ENCODE measurements at places on chromosomes 5 and 9.

GRCh38 chr5:173069671-173070070 is 13.5 kb downstream of the CREBRF start:
- DNase-seq: no peak

DNA sequence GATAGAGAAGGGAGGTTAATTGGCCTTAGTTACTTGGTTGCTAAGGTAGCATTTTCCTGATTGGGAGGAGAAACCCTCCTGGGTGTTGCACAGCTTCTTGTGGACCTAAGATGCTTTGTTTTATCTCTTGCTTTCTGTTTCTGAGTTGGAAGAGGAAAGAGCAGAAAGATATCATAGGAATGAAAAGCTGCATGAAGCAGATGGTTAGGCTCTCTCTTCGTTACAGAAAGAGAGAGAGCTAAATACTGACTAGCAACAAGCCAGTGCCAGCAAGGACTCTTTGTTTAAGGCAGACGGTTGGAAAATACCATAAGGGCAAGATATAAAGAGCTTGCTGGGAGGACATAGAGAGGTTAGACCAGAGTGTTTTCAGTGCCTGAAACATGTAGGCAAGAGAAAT is 103.1 kb downstream of the ATG10 start:
- DNase-seq: no peak

- no peak for DNase-seq
These were observed 464.4 kb upstream of the TUSC1 start for GRCh38 chr9:26142631-26143030.

DNA sequence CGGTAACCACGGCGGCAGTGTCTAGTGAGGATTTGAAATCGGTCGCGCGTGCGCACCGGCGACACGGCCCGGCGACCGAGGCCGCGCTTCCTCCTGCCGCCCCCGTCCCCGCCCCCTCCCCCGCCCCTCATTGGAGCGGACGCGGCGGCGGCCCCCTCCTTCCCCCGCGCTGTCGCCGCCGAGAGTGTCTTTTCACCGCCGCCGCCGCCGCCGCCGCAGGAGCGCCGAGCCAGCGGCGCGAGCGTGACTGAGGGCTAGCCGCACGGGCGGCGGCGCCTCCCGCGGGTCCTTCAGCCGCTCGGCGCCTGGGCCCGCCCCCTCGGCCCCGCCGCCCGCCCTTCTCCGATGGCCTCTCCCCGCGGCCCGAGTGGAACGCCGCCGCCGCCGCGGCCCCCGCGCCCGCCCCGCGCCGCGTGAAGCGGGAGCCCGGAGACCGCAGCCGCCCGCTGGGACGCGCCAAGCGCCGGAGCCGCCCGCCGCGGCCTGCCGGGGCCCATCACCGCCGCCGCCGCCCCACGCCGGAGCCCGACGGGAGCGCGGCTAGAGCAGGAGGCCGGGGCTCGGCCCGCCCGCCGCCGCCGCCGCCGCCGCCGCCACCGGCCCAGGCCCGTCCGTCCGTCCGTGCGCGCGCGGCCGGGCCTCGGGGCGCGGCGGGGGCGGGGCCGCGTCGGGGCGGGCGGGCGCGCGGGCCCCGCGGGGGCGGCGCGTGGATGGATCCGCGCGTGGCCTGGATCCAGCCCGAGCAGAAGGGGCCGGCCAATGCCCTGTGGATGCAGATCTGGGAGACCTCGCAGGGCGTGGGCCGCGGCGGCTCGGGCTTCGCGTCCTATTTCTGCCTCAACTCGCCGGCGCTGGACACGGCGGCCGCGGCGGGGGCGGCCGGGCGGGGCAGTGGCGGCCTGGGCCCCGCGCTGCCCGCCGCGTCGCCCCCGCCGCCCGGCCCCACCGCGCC is at the start of gene TENT4A:
TENT4A (plus strand) TSS at position 159 of the 952 bp plus-strand sequence; CDS start at position 711, 552 bp downstream.
- no peak for DNase-seq

DNA sequence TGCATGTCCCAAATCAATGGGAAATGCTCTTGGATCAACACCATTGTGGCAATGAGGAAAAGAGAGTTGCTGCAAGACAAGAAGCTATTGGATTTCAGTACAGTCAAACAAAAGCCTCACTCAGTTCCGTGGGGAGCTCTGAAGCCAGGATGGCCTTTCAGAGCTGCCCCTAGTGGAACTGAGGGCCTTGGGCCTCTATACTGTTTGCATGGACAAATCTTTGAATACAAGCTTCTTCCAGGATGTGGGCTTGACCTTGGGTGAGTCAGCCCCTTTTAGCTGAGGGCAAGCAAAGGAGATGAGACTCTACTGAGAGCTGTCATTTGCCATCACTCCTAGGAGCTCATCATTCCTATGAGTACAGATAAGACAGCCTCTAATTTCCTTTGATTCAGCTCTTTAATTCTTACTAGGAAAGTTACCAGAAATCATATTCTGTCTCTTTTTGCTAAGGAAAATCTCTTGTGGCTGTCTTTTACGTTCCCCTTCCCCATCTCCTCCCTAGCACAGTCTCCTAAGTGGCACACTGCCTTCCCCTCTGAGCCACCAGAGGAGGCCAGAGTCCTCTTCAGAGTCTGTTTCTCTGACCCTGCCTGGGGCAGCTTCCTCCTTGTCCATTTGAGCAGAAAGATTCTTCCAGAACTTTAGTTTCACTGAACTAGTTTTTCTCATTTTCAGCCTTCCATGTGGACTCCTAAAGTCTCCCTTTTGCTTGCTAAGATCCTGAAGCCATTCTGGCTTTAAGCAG is 168.8 kb upstream of the POC5 start:
- DNase-seq: no peak

- DNase-seq: no peak
These were observed 62.2 kb downstream of the RNF38 start for GRCh38 chr9:36337865-36338264.

GRCh38 chr9:109875495-109876129 is 95.6 kb downstream of the PALM2AKAP2 start:
- no peak for DNase-seq

DNA sequence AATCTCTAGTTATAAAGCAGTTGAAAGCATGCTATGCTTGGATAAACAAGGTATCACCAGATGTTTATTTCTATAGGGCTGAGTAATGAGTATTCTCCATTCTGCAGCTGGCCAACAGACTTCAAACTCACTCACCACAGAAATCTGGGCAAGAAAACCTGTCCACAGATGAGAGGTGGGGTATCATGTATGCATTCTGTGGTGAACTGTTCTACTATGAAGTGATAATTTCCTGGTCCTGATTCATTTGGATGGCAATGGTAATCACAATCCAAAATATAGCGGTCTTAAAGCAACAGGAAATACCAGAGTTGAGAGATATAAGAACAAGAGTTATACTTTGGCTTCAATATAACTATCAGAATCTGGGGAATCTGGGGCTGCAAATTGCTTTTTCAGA is 65.9 kb upstream of the EFNA5 start:
- DNase-seq: no peak

DNA sequence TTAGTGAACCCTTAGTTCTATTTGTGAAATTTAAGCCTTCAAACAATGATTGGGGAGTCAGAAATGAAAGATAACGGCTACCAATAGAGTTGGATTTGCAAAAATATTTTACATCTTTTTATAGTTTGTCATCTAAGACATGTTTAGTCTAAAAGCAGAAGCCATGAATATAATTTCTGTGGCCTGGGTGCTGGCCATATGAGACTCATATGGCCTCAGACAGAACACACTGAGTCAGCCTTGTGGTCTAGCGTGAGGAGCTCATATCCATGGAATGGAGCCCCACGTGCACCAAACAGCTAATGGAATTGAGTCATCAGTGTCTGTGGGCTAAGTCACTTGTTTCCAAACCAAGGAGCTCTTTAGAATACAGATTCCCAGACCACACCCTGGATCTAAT is 240.7 kb upstream of the NREP start:
- DNase-seq: no peak

DNA sequence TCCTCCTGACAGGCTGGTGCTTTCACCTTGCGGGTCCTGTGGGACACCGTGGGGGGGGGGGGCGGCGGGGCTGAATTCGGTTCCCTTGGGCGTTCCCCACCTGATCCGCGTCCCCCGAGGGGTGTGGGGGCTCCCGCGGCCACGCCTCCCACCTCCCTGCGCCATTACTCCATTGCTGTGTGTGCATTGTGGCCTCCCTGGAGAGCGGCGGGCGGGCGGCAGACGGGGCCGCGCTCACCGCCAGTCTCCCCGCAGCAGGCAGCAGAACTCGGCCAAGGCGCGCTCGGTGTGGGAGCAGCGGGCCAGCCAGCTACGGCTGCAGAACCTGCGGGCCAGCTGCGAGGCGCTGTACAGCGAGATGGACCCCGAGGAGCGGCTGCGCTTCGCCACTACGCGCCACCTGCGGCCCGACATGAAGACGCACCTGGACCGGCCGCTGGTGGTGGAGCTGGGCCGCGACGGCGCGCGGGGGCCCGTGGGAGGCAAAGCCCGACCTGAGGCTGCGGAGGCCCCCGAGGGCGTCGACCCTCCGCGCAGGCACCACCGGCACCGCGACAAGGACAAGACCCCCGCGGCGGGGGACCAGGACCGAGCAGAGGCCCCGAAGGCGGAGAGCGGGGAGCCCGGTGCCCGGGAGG is 145.3 kb downstream of the CACNA1B start:
- no peak for DNase-seq

- DNase-seq: no peak
These were observed 52.9 kb downstream of the NIPBL start for GRCh38 chr5:36929438-36929837.

DNA sequence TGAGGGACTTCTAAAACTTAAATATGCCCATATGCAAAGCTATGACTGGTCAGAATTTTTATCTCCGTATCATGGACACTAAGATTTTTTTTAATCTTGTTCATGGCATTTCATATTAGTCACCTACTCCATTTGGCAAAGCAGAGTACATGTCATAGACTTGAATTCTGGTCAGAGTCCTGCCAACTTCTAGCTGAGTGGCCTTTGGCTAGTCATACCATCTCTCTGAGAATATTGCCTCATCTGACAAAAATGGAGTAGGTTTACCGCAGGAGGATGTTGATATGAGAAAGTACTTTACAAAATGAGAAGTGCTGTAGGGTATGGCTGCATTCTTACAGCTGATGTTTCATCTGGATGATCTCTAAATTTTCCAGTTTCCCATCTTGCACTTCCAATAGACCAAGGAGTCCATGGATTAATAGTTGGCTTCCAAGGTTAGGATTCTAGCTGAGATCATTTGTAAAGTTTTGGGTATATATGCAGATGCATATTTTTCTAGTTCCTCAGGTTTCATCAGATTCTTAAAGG is 150.8 kb upstream of the NR3C1 start:
- DNase-seq: no peak

DNA sequence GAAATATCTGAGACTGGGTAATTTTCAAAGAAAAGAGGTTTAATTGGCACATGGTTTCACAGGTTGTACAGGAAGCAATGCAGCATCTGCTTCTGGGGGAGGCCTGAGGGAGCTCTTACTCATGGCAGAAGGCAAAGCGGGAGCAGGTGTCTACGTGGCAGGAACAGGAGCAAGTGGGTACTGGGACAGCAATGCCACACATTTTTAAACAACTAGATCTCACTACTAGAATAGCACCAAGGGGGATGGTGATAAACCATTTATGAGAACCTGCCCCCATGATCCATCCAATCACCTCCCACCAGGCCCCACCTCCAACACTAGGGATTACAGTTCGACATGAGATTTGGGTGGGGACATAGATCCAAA is 47.6 kb upstream of the HOMER1 start:
- DNase-seq: no peak

DNA sequence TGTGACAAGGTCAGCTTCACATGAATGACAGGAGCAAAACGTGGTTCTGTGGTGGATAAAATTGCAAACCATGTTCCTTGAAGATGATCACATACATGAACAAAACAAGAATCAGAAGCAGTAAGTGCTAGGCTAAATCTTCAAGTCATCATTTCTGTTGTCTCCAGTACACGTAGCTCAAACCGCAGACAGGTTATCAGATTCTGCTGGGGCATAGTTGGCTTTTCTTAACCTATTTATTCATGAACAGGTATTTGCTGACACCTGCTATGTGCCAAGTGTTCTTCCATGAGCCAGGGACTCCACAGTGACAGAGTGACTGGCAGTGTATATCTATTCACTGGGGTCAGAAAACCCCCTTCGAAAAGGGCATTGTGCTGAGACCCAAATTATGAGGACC is 20.8 kb downstream of the MFAP3 start:
- no peak for DNase-seq

GRCh38 chr9:131529597-131530545 is 1.2 kb downstream of the UCK1 start:
- no peak for DNase-seq

- no peak for DNase-seq
These were observed 440.5 kb downstream of the BRINP1 start for GRCh38 chr9:118928722-118929121.

DNA sequence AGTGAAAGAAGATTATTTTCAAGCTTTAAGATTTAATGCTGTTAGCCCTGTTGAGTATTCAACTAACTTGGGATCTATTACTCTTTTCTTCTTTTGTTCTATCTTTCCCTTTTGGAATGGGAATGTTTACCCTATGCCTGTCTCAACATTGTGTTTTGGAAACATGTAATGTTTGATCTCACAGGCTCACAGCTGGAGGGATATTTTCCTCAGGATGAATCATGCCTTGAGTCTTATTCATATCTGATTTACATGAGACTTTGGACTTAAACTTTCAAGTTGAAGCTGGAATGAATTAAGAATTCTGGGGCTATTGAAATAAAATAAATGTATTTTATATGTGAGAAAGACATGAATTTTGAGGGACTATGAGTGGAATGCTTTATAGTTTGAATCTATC is 607.8 kb upstream of the PTGER4 start:
- no peak for DNase-seq

DNA sequence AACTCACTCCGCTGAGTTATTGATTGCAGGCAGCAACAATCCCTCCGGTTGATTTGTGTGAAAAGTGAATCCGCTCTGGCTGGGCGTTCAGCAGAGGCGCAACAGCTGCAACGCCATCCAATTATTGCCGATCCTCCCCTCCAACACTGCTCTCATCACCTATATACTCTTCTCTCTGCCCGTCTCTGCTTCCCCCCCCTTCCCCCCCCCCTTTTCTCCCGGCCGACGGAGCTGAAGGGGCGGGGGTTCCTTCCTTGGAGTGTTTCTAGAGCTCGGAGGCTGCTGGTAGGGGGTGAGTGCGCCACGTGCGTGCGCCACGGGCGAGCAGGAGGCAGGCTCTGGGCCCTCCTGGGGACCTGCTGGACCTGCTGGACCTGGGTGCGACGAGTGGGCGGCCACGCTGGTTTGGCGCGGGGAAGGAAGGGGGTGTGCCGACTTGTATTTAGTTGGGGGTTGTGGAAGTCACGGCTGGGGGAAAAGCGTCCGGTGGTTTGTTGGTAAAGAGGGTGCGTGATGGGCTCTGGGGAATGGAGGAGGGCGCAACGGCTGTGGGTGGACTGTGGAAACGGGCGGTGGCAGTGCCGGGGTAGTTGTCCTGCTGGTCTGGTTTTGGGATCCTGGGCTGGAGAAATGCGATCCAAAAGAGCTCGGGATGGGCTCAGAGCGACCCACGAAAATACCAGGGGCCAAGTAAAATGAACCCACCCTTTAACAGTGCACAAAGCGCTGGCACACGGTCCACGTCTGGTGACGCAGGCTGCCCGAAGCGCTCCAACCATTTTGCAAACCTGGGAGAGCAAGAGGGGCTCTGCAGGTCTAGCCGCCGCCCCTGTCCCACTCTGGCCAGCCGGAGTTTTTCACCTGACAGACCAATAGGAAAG is 6.4 kb upstream of the MEF2C start:
- DNase-seq: no peak

- no peak for DNase-seq
These were observed 20.8 kb downstream of the TMEM245 start for GRCh38 chr9:109098960-109099308.

- no peak for DNase-seq
These were observed 3.1 kb downstream of the CXXC5 start for GRCh38 chr5:139651043-139651834.
